Esophagus muscularis mucosa (tissue), 4 donors: ENCODE measurements at places on chromosomes 2 and 18. TPM values are rescaled to one million over a fixed set of nuclear protein-coding genes. Genes with fewer than 3 reads are reported as not detected.

DNA sequence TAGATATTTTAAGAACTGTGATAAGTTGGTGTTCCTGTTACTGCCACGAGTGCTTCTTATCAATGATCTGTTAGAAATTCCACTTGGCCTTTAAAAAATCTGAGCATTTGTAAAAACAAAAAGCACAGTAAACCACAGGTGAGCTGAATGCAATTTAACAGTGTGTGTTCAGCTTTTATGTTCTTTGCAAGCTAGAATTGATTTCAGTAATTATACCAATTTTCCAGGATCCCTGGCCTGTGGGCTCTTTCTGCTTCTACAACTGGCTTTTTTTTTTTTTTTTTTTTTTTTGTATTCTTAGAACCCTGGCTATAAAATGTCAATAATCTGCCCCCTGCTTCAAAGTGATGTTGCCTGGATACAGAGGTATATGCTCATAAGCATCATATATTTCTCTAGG, 548.5 kb upstream of the SLC8A1 start:
- DNase-seq, result no peak

DNA sequence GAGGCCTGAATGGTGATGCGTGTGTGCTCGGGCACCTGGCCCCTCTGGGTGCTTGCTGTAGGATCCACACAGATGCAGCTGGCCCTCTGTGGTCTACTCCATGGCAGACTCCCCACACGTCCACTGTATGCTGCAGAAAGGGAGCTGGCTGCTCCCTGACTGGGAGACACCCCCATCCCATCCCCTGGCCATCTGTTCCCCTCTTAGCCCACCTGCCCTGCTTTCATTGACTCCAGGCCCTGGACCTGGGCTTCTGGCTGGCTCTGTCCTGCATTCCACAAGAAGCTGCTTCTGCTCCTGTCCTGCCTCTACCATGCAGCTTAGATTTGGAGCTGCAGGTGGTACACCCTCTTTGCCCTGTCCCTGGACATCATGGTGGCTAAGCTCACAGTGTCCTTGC, 80.1 kb downstream of the FHOD3 start:
- no peak for DNase-seq

DNA sequence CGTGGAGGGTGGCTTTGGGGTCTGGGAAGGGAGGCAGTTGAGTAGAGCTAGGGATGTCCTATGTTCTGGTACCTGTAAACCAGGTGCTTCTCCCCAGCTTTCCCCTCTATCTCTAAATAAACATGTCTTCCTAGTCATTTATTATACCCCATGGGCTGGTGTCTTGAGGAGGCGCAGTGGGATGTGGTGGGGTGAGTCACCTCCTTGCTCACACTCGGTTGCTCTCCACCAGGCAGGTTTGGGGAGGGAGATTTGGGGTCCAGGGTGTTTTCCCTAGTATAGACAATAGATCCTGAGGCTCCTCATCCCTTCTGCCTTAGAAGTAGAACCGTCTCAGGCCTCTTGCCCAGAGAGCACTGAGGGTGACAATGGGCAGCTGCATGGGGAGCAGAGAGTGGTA, 5.1 kb downstream of the PSD4 start:
- no peak for DNase-seq

DNA sequence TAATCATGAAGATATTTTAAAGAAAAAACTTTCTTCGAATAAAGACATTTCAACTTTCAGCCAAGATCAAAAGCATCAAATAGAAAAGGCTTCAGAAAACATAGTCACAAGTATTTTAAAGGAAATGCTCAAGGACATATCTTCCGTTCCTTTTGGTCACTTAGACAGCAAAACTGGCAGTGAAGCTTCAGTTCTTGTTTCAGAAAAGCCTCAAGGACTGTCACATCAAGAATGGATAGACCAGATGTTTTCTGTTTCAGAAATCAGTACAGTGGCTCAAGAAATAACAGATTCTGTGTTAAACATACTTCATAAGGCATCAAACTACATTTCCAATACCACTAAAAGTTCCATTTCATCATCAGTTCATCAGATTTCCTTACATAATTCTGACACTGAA, 51.8 kb downstream of the FSIP2 start:
- DNase-seq, result no peak

The AAMP gene
- total RNA-seq, result 139 TPM
